HEK293T (cell line): ENCODE measurements at places on chromosomes 6 and 20.

DNA sequence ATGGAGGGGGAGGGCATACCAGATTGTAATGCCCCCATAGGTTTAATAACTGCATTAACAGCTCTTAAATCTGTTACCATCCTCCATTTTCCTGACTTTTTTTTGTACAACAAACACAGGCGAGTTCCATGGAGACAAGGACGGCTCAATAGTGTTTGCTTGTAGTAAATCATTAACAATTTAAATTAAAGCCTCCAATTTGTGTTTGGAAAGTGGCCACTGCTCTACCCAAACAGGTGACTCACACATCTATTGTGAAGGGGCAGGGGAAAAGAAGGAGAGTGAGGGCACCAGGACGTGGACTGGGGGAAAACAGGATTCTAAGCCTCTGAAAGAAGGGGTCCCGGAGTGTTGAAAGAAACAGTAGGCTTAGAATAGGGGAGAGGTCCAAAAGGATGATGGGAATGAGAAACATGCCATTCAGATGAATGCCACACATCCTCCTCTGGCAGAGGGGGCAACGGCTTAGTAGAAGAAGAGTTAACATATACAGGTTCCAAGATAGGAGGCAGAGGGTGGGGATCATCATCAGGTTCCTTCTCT lies 6.9 kb downstream of the GLYATL3 start:
- DNase-seq = no peak

GRCh38 chr20:35447082-35447789 lies 8.2 kb upstream of the CEP250 start:
- peak; percentile 81 for DNase-seq

- peak; percentile 23 for DNase-seq
These were observed at the start of gene BMP5 for GRCh38 chr6:55875400-55875799. Gene BMP5, minus strand, starts transcription at chr6:55875590. Its CDS starts 725 bp downstream, at chr6:55874865.

- DNase-seq = no peak
These were observed 11.5 kb upstream of the SCP2D1 start for GRCh38 chr20:18802012-18802634.

DNA sequence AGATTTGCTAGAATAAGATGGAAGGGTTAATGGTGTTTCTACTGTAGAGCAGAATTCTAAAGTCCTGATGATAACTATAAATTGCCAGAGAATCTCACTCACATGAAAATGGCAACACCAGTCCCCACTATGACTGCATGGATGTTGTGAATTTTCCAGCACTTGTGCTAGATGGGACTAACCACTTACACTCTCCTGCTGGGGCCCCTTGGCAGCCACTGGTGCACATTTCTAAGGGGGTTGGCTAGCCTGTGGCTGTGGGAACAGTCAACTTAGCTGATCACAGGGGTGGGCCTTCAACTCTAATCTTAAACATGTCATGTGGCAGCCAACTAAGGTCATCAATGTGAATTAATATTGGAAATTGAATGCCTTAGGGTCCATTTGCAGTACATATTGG lies 271.2 kb downstream of the PHACTR1 start:
- DNase-seq = no peak

DNA sequence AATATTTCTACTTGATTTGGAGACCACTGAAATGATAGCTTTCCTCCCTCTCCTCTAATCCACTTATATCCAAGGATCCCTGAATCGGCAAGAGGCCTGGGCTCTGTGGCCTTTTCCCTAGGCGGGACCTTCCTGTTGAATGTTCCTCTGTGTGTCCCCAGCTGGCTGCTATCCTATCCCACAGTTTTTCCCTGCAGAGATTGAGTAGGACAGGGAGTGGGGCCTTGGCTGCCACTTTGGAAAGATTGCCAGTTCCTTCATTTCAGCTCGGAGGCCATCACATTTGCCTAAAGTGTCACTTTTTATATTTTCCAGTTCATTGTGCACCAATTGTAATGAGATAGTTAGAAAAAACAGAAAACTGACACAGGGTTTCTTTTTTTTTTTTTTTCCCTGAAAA lies 38.9 kb upstream of the SMIM8 start:
- DNase-seq = no peak

- no peak for DNase-seq
These were observed 657.7 kb downstream of the QKI start for GRCh38 chr6:164072240-164072666.

DNA sequence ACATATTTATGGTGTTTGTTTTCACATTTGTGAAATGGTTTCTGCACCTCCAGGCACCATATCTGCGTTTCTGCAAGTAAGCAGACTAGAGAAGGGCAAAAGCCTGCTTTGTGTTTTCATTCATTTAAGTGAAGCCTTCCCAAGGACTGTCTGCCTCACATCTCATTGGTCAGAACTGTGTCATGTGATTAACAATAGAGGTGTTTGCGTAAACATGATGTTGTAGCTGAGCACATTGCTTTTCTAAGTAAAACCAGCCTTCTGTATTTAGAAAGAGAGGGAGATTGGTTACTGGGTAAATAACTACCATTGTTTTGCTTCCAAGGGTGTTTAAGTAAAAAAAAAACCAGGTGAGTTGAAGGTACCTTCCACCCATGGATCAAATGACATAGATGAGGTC lies 39.7 kb downstream of the SH3BGRL2 start:
- DNase-seq = no peak

GRCh38 chr6:124002377-124003081 lies 198.9 kb downstream of the NKAIN2 start:
- DNase-seq = no peak

- no peak for DNase-seq
These were observed 59.5 kb upstream of the VGLL2 start for GRCh38 chr6:117205876-117206275.

GRCh38 chr6:36117658-36118549 lies 12.4 kb upstream of the MAPK13 start:
- DNase-seq = no peak

DNA sequence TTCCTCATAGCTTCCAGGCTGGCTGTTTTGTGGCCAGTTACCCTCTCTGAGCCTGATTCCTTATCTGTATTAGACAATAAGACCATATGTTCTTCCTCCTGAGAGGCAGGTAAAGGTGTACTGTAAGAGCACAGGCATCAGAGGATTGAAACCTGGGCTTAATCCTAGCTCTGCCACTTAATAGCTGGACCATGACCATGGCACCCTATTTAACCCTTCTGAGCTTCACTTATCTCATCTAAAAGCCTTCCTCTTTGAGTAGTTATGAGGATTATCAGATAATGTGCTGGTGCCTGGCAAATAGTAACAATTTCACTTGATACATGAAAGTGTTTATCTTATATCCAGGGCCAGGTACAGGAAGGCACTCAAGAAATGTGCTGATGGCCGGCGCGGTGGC lies 34.9 kb downstream of the BCL2L1 start:
- DNase-seq = no peak

DNA sequence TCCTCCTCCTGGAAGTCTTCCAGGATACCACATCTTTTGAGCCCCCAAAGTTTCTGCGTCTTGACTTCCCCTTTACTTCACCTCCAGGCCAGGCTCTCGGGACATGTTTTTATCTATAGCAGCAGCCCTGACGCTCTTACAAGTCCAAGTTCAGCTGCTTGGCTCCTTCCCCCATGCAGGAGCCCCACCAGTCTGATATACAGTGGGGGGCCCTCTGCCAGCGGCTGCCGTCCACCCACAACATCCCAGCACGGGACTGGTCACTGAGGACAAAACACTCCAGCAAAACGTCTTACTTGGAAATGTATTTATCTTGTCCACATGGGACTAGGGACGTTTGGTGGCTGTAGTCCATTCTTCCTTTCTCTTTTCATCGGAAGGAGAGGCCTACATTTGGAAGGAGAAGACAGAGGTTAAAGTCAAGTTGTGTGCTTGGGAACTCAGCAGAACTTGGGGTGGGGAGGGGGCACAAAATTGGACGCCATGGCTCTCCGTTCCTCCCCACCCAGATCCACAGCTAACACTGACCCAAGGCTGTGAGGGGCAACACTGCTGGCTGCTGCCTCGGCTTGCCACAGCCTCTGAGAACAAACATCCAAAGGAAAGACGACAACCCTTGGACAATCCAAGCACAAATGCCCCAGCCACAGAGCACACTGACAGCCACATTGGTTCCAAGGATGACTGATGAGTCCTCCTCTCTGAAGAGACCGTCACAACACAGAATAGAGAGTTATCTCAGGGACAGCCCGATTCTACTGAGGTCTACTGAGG lies 79.2 kb downstream of the PRND start:
- no peak for DNase-seq

GRCh38 chr20:42701948-42702347 lies 487.8 kb downstream of the PTPRT start:
- DNase-seq = no peak

DNA sequence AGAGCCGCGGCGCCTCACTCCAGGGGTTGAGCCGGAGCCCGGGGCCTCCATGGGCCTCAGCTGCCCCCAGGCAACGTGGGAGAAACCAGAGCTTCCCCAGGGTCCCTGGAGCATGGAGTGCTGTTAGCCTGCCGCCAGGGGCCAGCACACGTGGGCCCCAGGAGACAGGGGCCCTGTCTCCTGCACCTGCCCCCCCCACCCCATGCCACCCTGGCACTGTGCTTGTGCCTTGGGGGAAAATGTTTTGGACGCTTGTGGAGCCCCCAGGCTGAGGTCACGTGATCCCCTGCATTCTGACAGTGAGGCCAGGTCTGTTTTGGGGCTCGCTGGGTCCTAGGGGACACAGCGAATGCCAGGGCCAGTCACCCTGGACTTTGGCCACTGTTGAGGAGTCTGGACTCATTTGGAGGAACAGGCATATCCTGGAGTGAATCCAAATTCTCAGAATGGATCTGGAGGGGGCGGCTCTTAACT lies 30.2 kb upstream of the MPC1 start:
- no peak for DNase-seq

DNA sequence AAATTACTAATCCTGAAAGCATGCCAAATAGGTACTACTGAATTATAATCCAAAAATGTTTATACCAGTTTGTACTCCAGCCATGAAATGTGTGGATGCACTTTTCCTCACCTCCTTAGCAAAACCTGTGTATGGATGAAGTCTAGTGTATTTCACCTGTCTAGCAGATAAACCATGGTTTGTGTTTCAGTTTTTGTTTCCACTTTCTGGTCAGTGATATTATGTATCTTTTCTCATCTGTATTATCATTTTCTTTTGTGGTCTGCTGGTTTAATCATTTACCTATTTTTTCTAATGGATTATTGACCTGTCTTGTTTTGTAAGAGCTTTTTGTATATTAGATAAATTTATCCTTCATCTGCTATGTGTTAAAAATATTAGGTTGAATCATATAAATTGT lies 41.0 kb upstream of the TMEM217 start:
- no peak for DNase-seq

GRCh38 chr6:134878136-134878535 lies 71.8 kb downstream of the ALDH8A1 start:
- DNase-seq = no peak

DNA sequence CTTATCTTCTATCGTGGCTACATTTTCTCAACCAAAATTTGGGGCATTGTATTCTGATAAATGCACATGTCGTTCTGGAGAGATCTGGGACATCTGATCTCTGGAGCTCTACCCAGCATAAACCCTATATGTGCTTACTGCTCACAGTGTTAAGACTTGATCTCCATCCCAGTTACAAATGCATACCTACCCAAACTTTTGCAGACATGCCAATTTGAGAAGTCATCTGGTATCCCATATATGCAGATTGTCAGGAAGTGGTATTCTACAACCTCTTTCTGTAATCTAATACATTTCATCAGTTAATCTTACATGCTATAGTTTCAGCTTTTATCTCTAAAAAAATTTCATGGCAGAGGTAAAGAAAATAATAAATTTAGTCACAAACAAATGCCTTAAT lies 11.2 kb downstream of the BAG2 start:
- no peak for DNase-seq

DNA sequence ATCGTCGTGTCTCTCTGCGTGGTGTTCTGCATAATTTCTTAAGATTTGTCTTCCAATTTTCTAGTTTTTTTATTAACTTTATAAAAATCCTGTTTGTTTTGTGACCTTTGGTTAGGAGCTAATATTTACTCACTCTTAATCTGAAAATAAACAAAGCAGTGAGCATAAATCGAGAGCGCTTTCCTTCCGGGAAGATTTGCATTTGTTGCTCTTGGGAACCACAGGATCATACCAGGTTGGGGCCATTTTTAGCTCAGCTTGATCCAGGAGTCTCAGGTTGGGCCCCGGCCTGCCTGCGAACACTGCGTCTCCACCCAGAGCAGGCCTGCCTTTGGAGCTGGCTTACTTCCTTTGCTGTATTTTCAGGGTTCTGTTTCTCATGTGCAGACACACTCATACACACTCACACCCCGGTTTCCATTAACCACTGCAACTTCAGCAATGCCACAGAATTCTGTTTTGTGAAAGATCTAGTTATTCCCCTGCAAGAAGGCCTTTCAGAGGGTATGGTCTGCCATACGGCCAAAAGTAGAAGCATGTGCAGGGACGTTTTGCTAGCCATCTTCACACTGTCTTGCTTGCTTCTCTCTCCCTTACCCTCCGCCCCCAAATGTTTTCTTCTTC lies 17.3 kb downstream of the BPHL start:
- DNase-seq = no peak

DNA sequence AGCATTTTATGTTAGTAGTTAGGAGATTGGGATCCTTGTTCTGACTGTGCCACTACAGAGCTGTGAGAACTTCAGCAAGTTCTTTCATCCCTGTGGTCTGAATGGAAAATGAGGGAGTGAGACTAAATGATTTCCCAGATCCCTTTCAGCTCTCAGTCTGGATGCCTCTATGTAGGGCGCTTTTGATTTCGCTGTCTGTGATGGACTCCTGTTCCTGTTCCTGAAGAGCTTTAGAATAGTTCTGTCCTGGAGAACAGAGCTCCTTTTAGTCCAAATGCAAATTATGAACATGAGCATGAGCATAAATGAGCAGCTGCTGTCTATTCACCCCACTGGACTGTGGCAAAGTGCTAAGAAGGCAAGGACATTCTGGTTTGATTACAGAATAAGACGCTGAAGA lies 61.4 kb upstream of the NT5E start:
- no peak for DNase-seq

DNA sequence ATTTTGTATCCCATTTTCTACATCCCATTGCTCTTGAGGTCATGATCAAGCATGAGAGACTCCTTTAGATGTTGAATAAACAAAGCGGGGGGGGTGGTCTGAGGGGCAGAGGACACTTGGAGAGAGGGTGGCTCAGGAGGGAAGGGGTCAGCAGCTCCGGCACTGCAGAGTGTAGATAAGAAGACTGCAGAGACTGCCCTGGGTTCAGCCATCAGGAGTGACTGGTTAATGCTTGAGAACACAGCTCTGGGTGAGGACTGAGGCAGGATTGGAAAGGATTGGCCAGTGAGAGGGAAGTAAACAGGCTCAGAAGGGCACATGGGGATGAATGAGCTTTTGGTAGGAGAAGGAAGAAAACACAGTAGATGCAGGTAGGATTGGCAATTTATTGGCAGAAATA lies 205.3 kb upstream of the CNR1 start:
- DNase-seq = no peak

GRCh38 chr6:28880894-28881780 lies 42.6 kb downstream of the TRIM27 start:
- DNase-seq = peak; percentile 61

GRCh38 chr6:70884074-70884983 lies 72.5 kb downstream of the B3GAT2 start:
- peak; percentile 83 for DNase-seq

GRCh38 chr6:107488174-107488874 lies 1.6 kb upstream of the SOBP start:
- no peak for DNase-seq

GRCh38 chr6:109841869-109842268 lies 136.2 kb upstream of the GPR6 start:
- no peak for DNase-seq
